ENCODE measurements at places on chromosomes 16 and 17.

- DNase-seq = no peak
These were observed 237.0 kb downstream of the SOX9 start for GRCh38 chr17:72357764-72358365.

DNA sequence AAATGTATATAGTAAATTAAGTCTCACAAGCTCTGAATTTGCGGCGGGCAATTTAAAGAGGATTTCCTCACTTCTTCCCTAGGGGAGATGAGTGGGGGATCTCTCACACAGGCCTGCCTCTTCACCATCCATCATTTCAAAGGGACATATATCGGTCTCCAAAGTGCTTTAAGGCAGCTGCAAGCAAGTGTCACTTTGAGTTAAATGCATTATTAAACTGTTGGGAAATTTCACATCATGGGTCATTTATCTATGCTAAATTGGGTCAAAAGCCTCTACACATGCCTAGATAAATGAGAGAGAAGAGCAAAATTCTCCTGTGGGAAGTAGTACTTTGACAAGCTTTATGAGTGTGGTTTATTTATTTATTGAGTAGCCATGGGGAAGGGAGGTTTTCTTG is 1106.1 kb upstream of the GOT2 start:
- DNase-seq = no peak

- no peak for DNase-seq
These were observed 190.9 kb downstream of the CCDC182 start for GRCh38 chr17:57553991-57554825.

DNA sequence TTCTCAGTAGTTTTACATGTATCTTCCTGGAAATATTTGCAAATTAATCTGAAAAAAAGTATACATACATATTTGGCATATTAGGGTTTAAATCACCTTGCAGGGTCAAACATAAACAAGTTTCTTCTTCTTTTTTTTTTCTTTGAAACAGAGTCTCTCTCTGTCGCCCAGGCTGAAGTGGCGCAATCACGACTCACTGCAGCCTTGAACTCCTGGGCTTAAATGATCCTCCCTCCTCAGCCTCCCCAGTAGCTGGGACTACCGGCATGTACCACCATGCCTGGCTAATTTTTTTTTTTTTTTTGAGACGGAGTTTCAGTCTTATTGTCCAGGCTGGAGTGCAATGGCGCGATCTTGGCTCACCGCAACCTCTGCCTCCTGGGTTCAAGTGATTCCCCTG is 12.6 kb upstream of the FUS start:
- no peak for DNase-seq

DNA sequence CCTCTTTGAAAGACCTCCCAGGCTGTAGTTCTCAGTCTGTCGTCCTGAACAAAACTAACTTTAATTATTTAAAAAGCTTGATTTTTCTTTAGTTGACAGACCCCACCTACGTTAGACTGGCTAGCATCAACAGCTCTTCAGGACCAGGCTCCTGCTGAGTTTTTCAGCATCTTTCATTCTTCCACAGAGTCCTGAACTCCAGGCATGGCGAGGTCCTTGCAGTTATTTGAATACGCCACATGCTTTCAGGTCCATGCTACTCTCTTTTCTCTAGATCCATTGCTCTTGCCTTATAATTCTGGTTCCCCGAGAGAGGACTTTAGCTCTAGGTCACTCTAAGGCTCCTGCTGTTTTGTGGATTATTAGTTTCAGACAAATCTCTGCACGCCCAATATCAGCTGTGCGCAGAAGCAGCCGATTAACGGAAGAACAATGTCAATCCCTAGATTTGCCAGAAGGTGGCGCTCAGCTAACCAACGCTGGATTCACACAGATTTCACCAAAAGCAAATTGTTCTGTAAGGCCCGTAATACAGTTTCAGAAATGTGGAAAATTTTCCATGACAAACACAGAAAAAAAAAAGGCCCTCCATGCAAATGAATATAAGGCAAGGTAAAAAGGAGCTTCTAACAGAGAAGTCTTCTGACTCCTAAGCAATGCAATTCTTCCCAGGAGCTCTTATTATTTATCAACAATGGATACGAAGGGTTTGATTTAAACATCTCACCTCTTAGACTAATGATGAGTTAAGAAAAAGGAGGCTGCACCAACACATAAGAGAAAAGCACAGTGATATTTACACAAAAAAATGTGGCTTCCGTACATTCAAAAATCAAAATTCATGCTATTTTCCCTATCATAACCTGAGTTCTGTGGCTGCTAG is 33.5 kb upstream of the BCO1 start:
- peak; percentile 18 for DNase-seq

DNA sequence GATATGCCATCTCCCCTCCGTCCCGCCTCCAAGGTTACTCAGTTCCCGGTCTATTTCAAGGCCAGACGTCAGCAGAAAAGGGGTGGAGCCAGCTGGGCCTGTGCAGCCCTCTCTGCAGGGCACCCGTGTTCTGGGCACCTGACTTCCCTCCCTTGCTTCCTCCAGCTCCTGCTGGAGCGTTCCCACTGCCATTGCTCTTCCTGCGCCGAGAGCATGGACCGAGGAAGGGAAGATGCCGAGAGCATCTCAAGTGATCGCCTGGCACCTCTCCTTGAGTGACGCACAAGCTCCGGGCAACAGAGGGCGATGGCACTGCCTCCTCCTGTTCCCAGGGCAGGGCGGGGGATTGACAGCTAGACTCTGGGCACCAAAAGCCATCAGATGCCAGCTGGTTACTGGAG is 29.4 kb upstream of the NAT9 start:
- DNase-seq = no peak

GRCh38 chr16:15855704-15856003 is 1.2 kb downstream of the MYH11 start:
- no peak for DNase-seq
